ENCODE measurements at places on chromosomes 11 and 22.
A peak's percentile ranks its signal among the peaks of the same experiment; 100 is the strongest.

DNA sequence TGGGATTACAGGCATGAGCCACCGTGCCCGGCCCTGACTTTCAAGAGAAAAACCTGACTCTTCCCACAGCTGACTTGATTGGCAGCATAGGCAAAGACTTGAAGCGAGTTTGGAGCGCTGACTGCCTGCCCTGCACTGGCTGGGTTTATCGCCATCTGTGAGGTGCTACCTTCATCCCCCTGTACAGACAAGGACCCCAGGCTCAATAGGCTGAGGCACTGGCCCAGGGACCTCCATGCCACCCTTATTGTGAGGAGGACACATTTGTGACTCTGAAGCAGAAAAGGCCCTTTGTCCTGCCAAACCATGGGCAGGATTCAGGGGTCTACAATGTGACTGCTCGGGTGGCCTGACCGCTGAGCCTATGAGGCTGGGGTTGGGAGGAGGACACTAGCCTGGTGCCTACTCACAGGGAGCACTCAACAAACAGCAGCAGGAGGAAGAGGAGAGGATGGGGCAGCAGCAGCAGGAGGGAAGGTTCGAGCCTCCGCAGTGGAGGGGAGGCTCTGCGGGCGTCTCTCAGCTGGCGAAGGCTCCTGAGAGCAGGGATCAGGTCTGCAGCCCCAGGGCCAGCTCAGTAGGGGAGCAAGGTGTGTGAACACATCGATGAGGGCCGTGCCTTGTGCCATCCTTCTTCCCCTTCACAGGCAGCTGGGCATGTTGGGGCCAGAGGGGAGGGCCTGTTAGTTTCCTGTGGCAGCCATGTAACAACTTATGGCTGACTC is 72.9 kb upstream of the WNT7B start:
- no peak for DNase-seq

DNA sequence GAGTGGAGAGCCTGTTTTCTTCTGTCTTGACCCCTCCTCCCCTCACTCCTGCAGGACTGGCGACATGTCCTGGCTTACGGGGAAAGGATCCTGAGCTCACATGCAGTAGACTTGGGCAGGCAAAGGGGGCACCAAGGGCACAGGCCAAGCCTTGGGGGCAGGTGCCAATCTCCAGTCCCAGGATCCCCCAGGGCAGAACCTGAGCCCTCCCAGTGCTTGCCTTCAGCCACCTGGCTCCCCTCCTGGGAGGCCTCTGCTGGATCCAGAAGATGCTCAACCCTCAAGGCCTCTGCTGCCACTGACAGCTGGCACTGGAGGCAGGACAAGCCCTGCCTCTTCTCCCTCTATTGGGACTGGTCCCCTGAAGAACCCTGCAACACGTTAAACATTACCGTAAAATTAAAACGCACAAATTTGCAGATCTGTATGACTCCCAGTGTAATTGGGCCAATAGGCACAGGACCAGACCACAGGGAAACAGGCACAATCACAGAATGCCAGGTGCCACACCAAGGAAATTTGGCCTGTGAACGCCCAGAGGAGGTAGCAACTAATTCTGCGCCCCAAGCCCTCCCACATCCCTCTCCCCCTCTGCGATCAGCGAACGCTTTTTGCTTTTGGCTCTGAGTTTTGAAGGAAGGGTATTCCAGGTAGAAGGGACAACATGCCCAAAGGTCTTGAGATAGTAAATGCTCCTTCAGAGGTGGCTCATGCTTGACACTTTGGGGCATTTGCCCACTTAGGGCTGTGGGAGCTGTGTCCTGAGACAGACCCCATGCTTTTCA is 967 bp upstream of the LZTR1 start:
- no peak for DNase-seq

DNA sequence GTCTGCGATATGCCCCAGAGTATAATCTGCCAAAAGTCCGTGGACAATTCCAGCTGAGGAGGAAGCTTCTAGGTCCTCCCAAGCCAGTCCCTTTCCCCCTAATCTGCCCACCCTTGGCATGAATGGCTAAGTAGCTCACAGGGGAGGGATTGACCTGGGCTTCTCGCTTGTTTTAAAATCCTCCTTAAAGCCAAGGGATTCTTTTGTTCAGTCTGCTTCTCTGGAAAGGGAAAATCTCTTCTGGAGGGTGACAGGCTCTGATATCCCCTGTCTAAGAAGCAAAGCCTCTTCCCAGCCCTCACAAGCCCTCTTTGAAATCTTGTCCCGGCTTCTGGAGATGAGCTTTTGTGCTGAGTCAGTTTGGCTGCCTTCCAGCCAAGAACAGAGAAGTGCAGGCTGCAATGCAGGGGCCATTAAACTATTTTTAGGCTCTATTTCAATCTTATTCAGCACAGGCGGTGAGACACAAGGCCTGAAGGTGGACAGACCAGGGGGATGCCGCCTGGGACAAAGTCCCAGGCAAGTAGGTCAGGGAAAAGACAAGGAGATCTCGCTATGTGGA is 23.9 kb downstream of the NEFH start:
- DNase-seq: peak; percentile 11

DNA sequence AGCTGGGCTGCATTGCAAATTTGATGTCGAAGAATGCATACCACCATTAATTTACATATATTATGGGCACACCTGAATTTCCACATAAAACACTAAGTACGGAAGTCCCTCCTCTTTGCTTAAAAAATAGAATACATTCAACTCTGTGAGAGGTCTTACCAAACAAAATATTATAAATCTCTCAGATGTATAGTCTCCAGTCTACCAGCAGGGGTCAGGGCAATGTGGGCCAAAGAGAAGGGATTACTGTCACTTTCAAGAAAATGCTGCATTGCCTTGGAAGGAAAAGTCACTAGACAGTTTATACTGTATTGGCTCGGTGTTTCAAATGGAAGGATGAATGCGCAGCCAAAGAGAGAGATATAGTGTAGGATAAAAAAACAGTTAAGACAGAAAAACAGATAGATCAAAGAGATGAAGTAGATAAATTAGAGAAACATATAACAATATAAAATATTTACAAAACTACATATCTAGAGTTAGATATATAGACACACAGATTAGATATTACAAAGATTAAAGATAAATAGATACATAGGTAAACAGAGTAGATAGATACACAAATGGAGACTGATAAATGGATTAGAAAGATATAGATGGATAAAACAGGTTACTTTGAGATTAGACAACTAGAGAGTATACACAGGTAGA is 20.9 kb downstream of the SERGEF start:
- DNase-seq: no peak

- DNase-seq: no peak
Measured at GRCh38 chr22:36417281-36417686, 29.5 kb upstream of the MYH9 start.

DNA sequence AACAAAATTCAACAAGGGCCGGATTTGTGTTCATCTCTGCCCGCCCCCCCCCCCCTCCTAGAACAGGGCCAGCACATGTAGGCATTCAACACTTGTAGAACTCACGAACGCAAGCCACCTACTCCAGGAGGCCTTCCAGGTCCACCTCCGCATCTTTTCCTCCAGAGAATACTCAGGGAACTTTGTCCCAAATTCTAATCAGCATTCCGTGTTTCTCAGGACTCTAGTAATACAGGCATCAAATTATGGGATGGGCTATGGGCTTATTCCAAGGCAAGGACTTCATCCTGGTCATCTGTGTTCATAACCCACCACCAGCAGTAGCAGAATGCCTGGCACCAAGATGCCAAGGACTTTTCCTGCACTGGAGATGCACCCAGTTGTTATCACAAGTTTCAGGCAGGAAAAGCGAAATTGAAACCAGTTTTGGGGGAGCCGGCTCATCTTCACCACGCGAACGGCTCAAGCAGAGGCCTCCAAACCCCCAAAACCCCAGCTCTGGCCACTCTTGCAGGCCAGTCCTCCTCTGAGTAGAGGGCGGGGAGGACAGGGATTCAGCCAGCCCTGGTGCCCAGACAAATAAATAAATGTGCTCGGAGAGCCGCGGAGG is 462 bp downstream of the UBE2L6 start:
- peak; percentile 65 for DNase-seq

- DNase-seq: peak; percentile 80
Measured at GRCh38 chr11:58579192-58580129, 598 bp downstream of the ZFP91 start.
